ENCODE measurements at places on chromosomes 3 and 15.

DNA sequence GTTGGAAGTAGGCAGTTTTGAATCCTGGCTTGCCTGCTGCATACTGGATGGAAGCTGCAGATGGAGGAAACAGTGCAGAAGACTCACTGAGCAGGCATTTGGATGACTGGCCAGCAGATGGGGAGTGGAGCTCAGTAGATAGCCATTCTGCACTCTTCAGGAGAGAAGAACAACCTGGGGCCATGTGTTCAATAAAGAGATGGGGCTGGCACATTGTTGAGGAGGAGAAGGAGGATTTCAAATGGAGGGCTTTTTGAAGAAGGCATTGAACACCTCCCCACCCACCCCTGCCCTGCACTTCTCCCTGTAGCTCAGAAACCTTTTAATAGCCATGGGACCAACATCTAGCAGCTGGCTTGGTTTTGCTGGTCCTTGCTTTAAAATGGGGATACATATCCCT lies 109.8 kb downstream of the CACNA1D start:
- DNase-seq = no peak

GRCh38 chr15:74497584-74497983 lies 36.6 kb upstream of the UBL7 start:
- no peak for DNase-seq

GRCh38 chr3:9949626-9950025 lies 2.6 kb downstream of the PRRT3 start:
- no peak for DNase-seq

- DNase-seq = no peak
Measured at GRCh38 chr3:112464264-112464663, 35.0 kb downstream of the BTLA start.

DNA sequence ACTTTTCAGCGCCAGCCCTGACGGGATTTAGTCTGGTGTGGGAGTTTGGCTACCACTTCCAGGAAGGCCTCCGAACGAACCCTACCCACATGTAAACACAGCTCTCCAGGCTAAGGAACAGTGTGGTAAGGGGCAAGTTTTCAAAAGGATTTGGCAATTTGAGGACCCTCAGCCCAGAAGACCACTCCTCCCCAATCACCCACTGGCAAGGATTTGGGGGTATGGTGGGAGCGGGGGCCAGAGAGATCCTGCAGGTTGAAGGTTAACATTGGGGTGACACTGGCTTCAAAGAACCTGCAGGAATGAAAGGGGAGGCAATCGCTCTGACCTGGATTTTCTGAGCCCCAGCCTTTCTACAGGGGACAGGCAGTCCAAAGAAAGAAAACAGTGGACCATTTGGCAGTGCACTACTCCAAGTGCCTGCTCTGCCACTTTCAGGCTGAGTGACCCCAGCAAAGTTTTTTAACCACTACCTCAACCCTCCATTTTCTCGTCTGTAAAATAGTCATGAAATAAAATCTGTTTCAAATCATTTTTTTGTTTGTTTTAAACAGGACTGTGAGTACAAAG lies 34.5 kb downstream of the ZIC4 start:
- no peak for DNase-seq

DNA sequence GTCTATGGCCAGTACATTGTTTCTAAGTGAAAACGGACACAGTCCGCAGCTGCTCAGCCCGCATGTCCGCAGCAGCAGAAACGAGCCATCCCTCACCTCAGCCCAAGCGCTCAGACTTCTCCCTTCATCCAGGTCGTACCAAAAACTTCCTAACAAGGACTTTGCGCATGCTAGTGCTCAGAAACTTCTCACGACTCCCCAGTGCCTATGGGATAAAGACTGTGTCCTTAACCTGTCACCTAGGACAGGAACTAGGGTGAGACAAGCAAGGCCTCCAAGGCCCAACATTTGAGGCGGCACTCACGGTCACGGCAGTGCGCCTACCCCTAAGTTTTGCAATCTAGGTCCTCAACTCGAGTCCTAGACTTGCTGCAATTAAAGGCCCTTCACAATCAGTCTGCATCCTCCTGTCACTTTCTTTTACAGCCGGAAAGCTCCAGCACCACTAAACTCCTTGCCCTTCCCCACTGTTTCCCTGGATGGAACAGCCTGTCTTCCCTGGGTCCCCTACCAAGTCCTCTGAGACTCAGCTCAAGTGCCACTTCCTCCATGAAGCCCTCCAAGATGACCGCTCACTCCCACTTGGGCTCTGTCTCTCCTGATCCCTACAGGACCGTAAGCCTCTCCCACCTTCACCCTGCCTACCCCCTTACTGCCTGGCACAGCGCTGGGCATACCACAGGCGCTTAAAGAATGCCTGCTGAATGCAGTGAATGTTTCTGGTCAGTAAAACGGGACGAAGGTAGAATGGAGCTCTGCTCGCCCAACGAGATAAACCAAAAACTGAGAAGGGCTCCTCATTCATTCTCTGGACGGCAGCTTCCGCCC lies 1.2 kb downstream of the CLN6 start:
- DNase-seq = no peak

DNA sequence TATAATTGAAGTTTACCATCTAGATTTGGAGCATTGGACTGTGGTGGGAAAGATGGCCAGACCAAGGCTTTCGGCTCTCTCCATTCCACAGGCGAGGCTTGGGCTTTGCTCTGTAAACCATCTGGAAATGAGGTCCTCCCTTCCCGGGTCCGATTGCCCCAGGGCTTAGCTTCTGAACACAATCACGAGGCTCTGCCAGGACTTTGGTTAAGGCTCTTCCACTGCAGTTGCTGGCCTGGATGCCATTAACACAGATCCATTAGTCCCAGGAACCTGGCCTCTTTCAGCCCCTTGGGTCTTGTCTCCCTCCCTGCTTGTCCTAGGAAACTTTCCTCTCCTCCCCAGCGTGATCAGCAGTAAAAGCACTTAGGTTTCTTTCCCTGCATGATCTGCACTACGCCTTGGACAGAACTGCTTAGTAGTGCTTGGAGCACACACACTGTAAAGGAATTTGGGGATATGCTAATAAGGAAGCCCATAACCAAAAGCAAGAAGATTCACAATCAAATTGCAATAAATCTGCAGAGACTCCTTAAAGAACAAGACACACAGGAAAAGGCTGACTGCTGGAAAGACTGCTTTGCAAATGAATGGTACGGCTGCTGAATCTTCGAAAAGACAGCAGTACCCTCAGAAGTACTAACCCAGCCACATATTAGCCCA lies 154.3 kb downstream of the ECT2 start:
- no peak for DNase-seq

GRCh38 chr3:134309987-134310700 lies 59.5 kb upstream of the RYK start:
- no peak for DNase-seq

DNA sequence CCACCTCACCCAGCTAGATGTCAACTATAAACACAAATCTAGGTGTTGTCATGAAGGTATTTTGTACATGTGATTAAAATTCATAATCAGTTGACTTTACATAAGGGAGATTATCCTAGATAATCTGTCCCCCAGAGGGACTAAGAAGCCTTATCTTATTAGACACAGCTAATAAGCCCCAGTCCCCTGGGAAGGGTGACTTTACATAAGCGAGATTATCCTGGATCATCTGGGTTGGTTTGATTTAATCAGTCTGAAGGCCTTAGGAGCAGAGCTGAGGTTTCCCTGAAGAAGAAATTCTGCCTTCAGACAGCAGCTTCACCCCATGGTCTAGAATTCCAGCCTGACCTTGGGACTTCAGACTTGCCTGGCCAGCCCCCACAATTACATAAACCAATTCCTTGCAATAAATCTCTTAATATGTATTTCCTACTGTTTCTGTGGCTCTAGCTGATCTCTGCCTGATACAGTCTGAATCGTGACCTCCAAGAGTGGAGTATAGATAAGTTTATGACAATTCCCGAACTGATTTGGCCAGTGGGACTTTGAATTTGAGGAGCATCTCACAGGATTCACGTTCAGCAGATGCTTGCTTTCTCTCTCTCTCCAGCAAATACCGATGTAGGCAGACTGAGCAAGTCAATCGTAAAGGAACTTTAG lies 66.5 kb downstream of the MRPL46 start:
- no peak for DNase-seq

DNA sequence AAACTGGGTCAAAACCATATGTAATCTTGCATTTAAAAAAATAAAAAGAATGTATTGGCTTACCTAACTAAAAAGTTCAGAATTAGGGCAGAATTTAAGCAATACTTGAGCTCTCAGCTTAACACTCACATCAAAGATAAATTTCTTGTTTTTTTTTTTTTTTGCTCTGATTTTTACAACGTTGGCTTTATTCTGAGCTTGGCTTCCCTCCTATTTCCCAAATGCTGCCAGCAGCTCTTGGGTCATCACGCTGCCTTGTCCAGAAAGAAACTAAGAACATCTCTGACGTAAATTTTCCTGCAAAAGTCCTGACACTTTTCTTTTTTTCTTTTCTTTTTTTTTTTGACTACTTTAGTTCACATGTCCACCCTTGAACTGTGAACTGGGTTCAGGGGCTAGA lies 150.6 kb upstream of the TGFBR2 start:
- no peak for DNase-seq

- no peak for DNase-seq
Measured at GRCh38 chr3:25246913-25247312, 181.2 kb upstream of the RARB start.

DNA sequence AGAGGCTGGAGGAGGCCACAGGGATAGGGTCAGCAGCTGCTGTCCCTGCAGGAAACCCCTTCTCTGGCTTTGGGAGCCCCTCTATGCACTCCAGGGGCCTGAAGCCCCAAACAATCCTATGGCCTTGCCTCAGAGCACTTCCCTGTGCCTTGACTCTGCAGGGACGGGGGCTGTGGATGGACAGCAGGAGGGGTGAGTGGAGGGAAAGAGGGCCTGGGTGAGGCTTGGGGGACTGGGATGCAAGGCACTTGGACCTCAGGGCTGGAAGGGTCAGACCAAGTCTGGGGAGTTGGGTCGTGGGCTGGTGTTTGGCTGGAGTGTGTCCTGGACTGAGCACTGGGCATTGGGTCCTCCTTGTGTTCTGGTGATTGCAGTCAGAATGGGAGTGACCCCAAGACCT lies 769.8 kb downstream of the EPHA3 start:
- DNase-seq = no peak

DNA sequence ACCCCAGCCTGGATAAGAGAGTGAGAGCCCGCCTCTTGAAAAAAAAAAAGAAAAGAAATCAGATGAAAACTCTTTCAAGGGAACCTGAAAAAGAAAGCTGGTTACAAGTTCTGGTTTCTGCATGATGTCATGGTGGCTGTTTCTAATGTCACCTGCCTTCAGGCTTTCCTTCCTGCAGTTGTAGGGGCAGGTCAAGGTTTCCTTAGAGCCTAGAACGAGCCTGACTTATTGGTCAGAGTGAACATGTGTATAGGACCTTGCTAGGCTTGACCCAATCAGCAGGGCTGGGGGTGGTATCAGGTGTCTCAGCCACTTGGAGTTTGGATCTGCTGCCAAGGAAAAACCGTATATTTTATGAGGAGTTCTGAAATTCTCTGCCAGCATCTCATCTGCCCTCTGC lies 3.8 kb downstream of the IVD start:
- no peak for DNase-seq
